ENCODE measurements at places on chromosomes 4 and X. TPM values are rescaled to one million over a fixed set of nuclear protein-coding genes. Genes with fewer than 3 reads are reported as not detected.

Gene SULT1B1
- total RNA-seq = 0.17 TPM

Gene NEIL3
- total RNA-seq = 13.6 TPM

Gene IL13RA2
- not detected for total RNA-seq

Gene H2BW2
- not detected for total RNA-seq

Gene AWAT1
- total RNA-seq = not detected

Gene KDR
- total RNA-seq = not detected

Gene PAGE2
- total RNA-seq = not detected

- no peak overlapping the region for H3K4me3 ChIP-seq
- no peaks in the 10 kb centered on the region for H3K4me1 ChIP-seq
- H3K36me3 ChIP-seq = no peaks in the 10 kb centered on the region
- H3K27ac ChIP-seq = no peak overlapping the region
Measured at GRCh38 chr4:94304365-94304971, 38.2 kb downstream of the HPGDS start.

GRCh38 chr4:156746111-156746510 is 225.5 kb downstream of the PDGFC start:
- H3K27me3 ChIP-seq = no peaks in the 10 kb centered on the region
- no peaks in the 10 kb centered on the region for H3K36me3 ChIP-seq
- no peak overlapping the region for H3K27ac ChIP-seq
- DNase-seq = no peak
- H3K4me3 ChIP-seq = no peak overlapping the region

- no peak for DNase-seq
- H3K27ac ChIP-seq = no peak overlapping the region
- peaks cover 13% of the 10 kb centered on the region for H3K4me1 ChIP-seq
- no peak overlapping the region for H3K4me3 ChIP-seq
Measured at GRCh38 chrX:23884427-23885024, 23.2 kb downstream of the APOO start.

DNA sequence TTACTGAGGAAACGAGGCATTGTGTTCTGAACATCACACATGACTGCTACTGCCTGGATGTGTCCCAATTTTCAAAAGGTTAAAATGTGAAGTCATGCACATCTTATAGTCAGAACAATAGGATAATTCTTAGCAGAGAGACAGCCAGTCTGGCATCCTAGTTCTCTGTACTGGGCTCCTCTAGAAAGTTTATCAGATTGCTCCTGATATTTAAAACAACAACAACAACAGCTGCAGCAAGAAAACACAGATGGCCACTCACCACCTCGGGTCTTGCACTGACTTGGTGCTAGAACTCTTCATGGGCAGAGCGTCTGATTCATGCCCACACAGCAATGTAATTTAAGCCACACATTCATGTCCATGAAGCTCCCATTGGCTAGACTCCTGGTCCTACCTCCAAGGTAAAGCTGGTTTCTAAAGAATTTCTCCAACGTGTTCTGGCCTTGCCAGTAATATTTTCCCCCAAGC is 33.3 kb upstream of the SLC2A9 start:
- H3K4me3 ChIP-seq = no peak overlapping the region
- H3K27me3 ChIP-seq = no peaks in the 10 kb centered on the region
- H3K4me1 ChIP-seq = no peaks in the 10 kb centered on the region
- H3K27ac ChIP-seq = no peak overlapping the region
- peaks cover 5% of the 10 kb centered on the region for H3K36me3 ChIP-seq

- H3K4me1 ChIP-seq = peaks cover 69% of the 10 kb centered on the region
- H3K4me3 ChIP-seq = no peak overlapping the region
- peaks cover 5% of the 10 kb centered on the region for H3K36me3 ChIP-seq
- H3K27ac ChIP-seq = no peak overlapping the region
Measured at GRCh38 chr4:76987153-76987591, 37.6 kb downstream of the SEPTIN11 start.

DNA sequence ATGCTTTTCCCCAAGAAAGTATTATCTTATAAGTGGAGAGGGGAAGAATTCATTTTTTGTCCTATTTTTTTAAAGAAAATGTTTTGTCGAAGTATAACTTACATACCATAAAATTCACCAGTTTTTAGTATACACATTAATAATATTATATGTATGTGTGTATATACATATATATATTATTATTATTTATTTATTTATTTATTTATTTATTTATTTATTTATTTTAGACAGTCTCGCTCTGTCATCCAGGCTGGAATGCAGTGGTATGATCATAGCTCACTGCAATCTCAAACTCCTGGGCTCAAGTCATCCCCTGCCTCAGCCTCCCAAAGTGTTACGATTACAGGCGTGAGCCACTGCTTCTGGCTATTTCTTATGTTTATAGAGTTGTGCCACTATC is 334.1 kb downstream of the ZNF674 start:
- no peaks in the 10 kb centered on the region for H3K36me3 ChIP-seq
- DNase-seq = no peak

- peaks cover 31% of the 10 kb centered on the region for H3K27me3 ChIP-seq
- no peak overlapping the region for H3K4me3 ChIP-seq
- H3K27ac ChIP-seq = no peak overlapping the region
- no peaks in the 10 kb centered on the region for H3K4me1 ChIP-seq
- DNase-seq = no peak
Measured at GRCh38 chr4:154497889-154498288, 6.3 kb upstream of the DCHS2 start.

DNA sequence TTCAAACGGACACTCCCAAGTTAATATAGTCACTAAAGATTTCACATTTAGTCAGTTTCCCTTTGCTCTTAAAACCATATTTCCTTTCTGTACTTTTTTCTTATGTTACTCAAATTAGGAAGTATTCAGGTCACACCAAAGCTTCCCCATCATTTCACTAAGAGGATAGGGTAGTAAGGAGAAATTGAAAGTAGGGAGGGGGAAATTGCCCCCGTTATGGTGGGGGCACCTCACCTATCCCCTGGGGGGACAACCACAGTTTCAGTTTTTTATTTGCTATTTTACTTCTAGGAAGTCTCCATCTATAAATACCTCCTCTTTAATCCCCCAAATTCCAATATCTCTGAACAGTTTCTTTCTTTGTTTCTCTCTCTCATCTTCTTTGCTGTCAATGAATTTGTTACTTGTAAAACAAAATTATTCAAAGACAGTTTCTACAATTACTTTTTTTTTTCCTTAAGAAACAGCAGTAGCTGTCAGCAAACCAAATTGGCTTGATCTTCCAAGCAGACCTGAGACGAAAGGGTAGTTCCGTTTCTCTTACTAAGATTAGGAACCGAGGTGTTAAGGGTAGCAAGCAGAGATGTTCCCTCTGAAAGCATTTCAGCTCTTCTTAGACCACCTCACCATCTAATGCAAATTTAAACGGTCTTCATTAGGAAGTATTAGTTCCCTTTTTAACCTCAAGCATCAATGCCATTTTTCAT is 160.2 kb upstream of the KLF3 start:
- peaks cover 44% of the 10 kb centered on the region for H3K4me1 ChIP-seq
- DNase-seq = no peak
- H3K4me3 ChIP-seq = no peak overlapping the region

DNA sequence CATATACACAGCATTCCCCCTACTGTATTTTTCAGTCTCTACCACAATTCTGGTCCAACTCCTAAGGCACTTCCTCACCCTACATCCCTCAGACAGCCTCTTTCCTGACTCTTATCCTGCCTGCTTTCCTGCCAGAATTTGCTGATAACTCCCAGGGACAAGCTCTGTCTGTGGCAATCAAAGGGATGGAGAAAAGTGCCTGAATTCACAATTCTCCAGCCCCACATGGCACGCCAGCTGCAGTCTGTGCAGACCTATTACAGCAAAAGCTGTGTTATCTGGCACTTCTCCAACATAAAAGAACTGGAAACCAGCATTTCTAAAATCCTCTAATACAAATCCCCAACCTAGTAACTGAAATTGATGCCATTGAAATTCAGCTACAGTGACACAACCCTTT is 404.8 kb downstream of the KLHL13 start:
- no peak overlapping the region for H3K27ac ChIP-seq
- H3K36me3 ChIP-seq = no peaks in the 10 kb centered on the region
- H3K4me1 ChIP-seq = no peaks in the 10 kb centered on the region
- H3K27me3 ChIP-seq = no peaks in the 10 kb centered on the region
- DNase-seq = no peak

DNA sequence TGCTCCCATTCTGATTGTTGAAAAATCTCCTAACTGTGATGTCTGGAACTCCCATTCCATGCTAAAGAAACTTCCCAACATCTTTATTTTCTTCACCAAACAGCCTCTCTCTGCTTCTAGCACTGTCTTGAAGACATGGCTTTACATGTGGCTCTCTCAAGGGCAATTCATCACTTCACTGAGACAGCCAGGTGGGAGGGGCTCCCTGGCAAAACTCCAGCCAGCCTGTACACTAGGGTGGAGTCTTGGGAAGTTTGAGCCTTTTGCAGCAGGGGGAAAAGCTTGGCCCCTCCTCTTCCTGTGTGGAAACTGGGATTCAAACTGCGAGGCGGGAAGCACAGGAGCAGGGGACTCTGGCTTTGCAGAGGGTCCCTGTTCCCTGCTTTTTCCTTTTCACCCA is 130.5 kb upstream of the TTC29 start:
- H3K27me3 ChIP-seq = peaks cover 2% of the 10 kb centered on the region
- no peak for DNase-seq
- H3K27ac ChIP-seq = no peak overlapping the region
- H3K4me3 ChIP-seq = no peak overlapping the region
- no peaks in the 10 kb centered on the region for H3K4me1 ChIP-seq
- no peaks in the 10 kb centered on the region for H3K36me3 ChIP-seq

DNA sequence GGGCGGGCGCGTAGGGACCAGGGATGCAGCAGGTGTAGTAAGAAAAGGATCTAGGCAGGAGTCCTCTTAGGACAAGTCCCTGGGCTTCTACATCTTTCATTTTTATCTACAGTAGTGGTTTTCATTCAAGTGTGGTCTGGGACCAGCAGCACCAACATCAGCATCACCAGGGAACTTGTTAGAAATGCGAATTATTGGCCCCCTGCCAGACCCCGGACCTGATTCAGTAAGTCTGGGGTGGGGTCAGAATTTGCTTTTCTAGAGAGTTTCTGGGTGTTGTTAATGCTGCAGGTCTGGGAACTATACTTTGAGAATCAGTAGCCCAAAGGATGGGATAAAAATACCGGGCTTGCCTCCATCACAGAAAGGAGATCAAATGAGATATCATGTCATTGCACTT is 1.3 kb upstream of the PCYT1B start:
- H3K4me3 ChIP-seq = no peak overlapping the region
- no peaks in the 10 kb centered on the region for H3K36me3 ChIP-seq
- no peak for DNase-seq

GRCh38 chr4:52421811-52422213 is 237.3 kb downstream of the USP46 start:
- DNase-seq = no peak
- no peaks in the 10 kb centered on the region for H3K36me3 ChIP-seq
- H3K27ac ChIP-seq = no peak overlapping the region
- no peaks in the 10 kb centered on the region for H3K27me3 ChIP-seq
- no peak overlapping the region for H3K4me3 ChIP-seq

- no peak overlapping the region for H3K4me3 ChIP-seq
- no peaks in the 10 kb centered on the region for H3K4me1 ChIP-seq
- no peaks in the 10 kb centered on the region for H3K27me3 ChIP-seq
Measured at GRCh38 chr4:36692586-36692985, 411.2 kb downstream of the DTHD1 start.

- no peaks in the 10 kb centered on the region for H3K4me1 ChIP-seq
- H3K4me3 ChIP-seq = no peak overlapping the region
- no peaks in the 10 kb centered on the region for H3K36me3 ChIP-seq
- no peaks in the 10 kb centered on the region for H3K27me3 ChIP-seq
- H3K27ac ChIP-seq = no peak overlapping the region
Measured at GRCh38 chr4:187550256-187550950, 445.2 kb upstream of the ZFP42 start.

GRCh38 chrX:139559383-139560042 is 29.0 kb downstream of the F9 start:
- H3K27ac ChIP-seq = no peak overlapping the region
- no peaks in the 10 kb centered on the region for H3K4me1 ChIP-seq
- no peak for DNase-seq
- no peaks in the 10 kb centered on the region for H3K36me3 ChIP-seq
- H3K4me3 ChIP-seq = no peak overlapping the region

DNA sequence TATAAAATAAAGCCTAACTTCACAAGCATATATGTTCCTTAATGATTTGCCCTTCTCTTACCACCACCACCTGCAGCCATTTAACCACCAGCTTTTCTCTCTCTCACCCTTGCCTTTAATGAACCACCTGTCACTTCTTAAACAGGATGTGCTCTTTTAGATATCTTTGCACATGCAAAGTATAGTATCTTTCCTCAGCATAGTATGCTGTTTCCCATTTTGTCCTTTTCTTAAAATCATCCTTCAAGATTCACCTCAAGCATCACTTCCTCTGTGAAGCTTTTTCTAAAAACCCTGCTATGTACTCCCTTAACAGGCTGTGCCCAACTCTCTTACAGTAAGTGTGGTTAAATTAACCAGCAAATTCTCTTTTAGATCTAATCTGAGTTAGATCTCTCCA is 8.2 kb upstream of the CNOT6L start:
- H3K27me3 ChIP-seq = no peaks in the 10 kb centered on the region
- DNase-seq = no peak
- no peaks in the 10 kb centered on the region for H3K36me3 ChIP-seq
- H3K4me1 ChIP-seq = peaks cover 14% of the 10 kb centered on the region

- H3K27ac ChIP-seq = no peak overlapping the region
- DNase-seq = no peak
- no peaks in the 10 kb centered on the region for H3K27me3 ChIP-seq
- H3K4me3 ChIP-seq = no peak overlapping the region
- H3K36me3 ChIP-seq = no peaks in the 10 kb centered on the region
Measured at GRCh38 chr4:155532373-155533085, 134.1 kb upstream of the GUCY1A1 start.

GRCh38 chr4:7598939-7599790 is 164.4 kb upstream of the PSAPL1 start:
- H3K4me1 ChIP-seq = no peaks in the 10 kb centered on the region
- H3K4me3 ChIP-seq = no peak overlapping the region
- no peak overlapping the region for H3K27ac ChIP-seq
- H3K36me3 ChIP-seq = no peaks in the 10 kb centered on the region
- no peak for DNase-seq
- H3K27me3 ChIP-seq = no peaks in the 10 kb centered on the region

DNA sequence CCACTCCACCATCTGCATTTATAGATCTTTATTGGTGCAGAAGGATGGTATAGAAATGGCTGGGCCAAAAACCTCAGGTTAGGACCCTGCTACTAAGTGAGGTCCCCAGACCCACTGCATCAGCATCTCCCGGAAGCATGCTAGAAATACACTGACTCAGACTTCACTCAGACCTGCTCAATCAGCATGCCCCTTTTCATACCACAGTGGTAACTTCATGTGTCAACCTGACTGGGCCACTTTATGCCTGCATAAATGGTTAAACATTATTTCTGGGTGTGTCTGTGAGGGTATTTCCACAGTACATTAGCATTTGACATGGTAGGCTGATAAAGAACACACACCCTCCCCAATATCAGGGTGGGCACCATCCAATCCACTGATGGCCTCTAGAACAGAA is 118.6 kb upstream of the VCX3B start:
- H3K4me3 ChIP-seq = no peak overlapping the region
- no peak for DNase-seq
- no peak overlapping the region for H3K27ac ChIP-seq
- H3K4me1 ChIP-seq = no peaks in the 10 kb centered on the region

All from activated T-helper 1 cell treated with anti-CD3 and anti-CD28 coated beads, Interleukin-12 subunit alpha, Interleukin-12 subunit beta, Interleukin-2, Interleukin-4 antibody, amounts not matched to agents 30 ng/mL and 10 ng/mL and 1 ng/mL, durations not matched to agents 14 hours and 24 hours and 36 hours (primary cell).